Spinal cord (tissue), 10 donors: ENCODE measurements at places on chromosomes 12 and 14. TPM values are rescaled to one million over a fixed set of nuclear protein-coding genes. Genes with fewer than 3 reads are reported as not detected.

GRCh38 chr12:58009405-58010195 is 68.2 kb downstream of the ATP23 start:
- no peak for DNase-seq

DNA sequence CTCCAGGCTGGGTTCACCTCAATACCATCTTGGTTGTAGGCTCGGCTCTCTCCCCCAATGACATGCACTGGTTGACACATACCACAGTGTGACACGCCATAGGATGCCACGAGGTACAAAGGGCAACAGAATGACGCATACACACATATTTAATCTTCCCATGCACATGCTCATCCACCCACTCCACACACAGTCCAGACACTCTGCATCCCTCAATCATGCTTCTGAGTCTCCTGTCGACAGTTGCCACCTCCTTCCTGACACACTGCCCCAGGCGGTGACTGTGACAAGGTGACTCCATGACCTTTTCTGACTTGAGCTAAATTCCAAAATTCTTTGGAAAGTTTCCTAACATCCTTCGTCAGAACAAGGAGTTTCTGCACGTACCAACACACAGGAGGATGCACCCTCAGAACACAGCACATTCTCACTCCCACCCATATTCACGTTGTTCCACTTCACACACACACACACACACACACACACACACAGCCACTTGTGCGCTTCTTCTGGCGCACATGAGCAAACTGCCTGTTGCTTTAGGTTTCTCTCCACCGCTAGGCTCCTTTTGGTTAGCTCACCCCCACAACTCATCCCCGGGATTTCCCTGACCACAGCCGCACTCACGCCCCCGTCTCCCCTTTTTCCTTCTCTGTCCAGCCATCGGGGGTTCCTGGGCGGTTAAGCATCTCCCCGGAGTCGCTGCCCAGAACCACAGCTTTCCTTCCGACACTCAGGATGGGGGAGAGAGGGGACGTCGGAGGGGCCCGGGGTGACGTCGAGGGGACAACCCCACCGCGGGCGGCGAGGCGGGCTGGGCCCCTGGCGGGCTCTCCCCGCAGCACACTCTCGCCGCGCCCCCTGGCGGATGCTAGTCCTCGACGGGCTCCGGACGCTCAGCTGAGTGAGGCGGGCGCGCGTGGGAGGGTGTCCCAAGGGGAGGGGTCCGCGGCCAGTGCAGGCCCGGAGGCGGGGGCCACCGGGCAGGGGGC is 536 bp upstream of the WNT1 start:
- DNase-seq: no peak

GRCh38 chr14:53883739-53884138 is 72.9 kb downstream of the BMP4 start:
- no peak for DNase-seq

- no peak for DNase-seq
These were observed 30.6 kb downstream of the NRDE2 start for GRCh38 chr14:90301122-90301521.

The CLEC2A gene
- total RNA-seq: 0.17 TPM

The TEX52 gene
- not detected for total RNA-seq

The EID3 gene
- total RNA-seq: 6.5 TPM
